Osteocyte (in vitro differentiated cells): ENCODE measurements at places on chromosomes 2 and 18.

DNA sequence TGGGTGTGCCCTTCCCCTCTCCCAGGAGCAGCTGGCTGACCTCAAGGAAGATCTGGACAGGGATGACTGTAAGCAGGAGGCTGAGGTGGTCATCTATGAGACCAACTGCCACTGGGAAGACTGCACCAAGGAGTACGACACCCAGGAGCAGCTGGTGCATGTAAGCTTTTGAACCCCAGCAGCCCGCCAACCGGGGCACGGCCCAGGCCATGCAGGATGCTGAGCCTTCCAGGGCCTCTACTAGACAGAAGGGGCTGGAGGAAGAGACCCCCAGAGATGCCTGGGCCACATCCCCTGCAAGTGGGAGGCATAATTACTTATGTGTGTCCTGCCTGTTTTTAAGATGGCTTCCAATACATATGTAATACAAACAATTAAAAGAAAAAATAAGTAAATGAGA lies 239.3 kb downstream of the GLI2 start:
- DNase-seq: no peak

DNA sequence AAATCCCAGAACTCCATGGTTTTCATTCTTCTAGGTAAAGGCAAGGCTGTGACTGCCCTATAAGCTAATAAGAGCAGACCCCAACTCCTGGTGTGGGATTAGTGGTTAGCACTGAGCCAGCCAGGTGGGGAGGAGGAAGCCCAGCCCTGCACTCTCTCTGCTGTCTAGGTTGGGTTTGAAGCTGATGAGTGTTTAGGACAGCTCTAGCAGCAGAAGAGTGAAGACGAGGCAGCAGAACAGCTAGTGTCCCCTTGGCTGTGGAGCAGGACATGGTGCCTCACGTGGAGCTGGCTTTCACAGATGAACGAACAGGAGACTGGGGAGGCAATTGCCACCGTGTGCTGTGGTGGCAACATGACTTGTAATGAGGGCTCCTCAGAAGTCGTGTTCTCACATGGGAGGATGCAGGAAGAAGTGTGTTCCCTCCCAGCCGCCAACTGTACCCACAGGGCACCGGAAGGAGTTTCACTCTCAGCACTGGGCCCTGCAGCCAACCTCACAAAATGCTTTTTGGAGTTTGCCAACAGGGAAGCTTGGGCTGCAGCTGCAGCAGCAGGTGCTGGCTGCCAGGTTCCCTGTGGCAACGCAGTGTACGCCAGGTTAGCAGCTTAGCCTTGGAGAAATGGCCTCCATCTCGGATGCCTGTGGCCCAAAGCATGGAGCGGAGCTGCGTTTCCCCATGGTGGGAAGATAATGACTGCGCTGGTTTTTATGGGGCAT lies 328.2 kb downstream of the SETBP1 start:
- no peak for DNase-seq

DNA sequence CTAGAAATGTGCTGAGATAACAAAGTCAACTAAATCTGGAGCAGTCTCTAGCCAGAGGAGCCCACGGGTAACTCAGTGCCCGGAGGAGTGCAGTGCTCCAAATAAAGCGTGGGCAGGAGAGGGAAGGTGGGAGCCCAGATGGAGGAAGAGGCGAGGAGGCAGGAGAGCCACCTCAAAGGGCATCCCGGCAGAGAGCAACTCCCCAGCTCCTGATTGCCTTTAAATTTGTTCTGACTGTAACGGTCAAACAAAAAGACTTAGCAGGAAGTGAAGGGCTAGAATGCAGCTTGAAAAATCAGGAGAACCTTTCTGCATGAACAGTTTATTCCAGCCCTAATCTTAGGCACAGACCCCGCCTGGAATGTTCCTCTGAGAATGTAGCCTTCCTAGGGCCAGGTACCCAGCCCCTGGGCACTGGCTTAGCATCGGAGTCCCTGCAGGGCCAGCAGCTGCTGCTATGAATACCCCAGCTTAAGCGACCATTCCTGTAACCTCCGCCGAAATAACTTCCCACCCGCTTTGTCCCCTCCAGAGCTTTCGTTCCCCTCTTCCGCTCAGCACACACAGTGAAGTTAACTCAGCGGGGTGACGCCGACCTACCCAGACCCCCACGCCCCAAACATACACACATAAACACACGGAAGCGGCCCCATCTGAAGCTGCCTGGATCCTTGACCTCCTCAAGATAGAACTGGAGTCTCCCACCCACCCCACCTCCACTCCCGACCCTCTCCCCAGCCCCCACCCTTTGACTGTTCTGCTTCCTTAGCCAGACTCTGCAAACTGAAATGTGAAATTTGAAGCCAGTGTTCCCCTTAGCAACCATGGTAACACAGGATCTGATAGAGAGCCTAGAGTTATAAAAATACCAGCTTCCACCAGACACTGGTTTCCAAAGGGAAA lies 123.2 kb downstream of the SMAD7 start:
- DNase-seq: peak; percentile 82

DNA sequence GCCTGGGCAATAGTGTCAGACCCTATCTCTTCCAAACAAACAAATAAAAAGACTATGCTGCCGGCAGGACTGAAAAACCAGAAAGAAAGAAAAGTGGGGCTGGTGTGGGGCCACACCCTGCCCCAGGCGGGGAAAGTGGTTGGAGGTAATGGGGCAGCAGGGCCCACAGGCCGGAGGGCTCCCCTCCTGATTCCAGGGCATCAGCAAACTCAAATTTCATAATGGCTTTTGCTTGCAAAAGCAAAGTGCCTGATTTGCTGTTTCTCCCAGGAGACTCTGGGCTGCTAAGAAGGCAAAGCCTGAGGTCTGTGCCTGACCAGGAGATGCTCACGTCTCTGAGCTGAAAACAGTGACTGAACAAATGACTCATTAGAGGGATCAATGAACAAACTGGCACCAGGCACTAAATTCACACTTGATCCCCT lies 121.9 kb downstream of the HDAC4 start:
- no peak for DNase-seq

DNA sequence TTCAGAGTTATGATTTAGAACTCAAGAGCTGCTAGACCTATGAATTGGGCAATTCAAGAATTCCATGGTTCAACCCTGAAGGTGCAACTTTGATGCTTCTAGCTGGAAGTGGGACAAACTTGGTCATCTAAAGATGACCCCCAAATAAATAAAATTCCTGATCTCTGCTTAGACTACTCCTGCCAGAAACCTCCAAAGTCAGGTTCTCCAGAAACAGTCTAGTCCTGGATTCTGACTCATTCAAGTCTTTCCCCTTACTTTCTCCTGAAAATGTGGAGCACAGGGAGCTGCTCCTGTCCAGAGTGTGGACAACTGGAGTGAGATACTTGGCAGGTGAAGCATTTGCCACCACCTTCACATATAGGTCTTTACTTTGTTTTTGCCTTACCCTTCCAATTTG lies 557.7 kb upstream of the TNP1 start:
- DNase-seq: no peak

DNA sequence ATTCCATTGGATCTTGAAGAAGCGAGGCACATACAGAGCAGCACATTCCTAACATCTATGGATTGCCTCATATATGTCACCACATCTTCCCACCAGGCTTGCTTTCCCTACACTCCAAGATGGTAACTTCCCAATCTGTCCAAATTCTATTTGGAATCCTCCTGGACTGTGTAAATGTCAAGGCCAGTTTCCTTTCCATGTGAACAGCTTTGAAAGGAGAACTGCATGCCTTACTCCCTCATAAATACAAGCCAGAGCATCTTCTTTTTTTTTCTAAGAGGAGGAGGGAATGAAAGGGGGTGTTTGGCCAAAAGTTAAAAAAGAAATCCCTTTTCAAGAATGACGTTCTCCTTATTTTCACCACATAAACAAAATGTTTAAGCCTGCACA lies 103.8 kb upstream of the OSR1 start:
- no peak for DNase-seq

GRCh38 chr2:107358362-107358761 lies 468.3 kb upstream of the RGPD4 start:
- DNase-seq: no peak

DNA sequence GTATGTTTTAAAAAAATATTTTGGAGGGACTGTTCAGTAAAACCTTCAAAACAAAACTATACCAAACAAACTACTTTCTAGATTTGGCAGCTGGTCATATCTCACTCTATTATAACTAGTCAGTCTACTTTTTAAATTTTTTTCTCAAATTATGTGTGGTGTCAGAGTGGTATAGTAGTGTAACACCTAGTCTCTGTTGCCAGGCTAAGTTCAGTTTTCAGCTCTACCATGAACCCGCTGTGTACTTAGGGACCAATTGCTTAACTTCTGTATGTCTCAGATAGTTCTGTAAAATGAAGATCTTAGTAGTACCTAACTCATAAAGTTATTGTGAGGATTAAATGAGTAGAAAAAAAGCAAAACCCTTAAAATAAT lies 54.3 kb downstream of the GPD2 start:
- DNase-seq: no peak

DNA sequence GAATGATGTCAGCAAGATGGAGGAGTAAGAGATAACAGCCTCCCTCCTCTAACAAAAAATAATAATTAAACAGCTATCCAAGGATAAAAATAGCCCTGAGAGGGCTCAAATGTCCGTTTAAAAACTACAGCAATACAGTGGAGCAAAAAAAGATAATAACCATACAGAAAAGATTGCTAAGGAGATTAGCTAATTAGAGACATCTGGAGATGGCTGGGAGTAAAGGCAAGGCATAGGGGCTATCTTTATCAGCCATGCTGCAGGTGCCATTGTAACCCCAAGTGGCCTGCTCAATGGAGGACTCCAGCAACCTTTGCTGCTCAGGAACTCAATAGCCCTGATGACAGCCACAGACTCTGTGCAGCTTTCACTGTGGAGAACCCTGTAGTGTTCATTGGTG lies 42.7 kb downstream of the MDH1 start:
- DNase-seq: no peak

DNA sequence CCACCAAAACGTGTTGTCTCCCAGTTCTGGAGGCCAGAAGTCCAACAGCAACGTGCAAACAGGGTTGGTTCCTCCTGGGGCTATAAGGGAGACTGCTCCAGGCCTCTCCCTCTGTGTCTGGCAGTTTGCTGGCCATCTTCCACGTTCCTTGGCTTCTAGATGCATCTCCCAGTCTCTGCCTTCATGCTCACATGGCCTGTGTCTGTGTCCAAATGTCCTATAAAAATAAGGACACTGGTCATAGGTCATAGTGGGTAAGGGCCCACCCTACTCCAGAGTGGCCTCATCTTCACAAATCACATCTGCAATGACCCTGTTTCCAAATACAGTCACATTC lies 69.4 kb upstream of the TAF1B start:
- no peak for DNase-seq

DNA sequence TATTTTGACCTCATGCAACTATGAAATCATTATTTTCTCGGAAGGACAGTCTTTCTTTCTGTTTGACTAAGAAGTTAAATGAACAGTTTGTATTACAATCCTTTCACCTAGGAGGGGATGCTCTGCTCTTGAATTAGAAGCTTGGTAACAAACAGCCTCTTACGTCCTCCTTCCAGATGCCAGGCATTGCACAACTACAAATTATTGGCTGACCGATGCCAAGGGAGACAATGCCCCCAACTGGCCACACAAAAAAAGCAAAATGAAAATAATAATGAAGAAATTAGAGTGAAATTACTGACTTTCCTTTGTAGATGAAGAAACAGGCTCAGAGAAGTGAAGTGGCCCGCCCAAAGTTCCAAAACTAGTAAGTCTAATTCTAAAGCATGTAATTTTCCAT lies 177.9 kb downstream of the CYRIA start:
- DNase-seq: no peak

DNA sequence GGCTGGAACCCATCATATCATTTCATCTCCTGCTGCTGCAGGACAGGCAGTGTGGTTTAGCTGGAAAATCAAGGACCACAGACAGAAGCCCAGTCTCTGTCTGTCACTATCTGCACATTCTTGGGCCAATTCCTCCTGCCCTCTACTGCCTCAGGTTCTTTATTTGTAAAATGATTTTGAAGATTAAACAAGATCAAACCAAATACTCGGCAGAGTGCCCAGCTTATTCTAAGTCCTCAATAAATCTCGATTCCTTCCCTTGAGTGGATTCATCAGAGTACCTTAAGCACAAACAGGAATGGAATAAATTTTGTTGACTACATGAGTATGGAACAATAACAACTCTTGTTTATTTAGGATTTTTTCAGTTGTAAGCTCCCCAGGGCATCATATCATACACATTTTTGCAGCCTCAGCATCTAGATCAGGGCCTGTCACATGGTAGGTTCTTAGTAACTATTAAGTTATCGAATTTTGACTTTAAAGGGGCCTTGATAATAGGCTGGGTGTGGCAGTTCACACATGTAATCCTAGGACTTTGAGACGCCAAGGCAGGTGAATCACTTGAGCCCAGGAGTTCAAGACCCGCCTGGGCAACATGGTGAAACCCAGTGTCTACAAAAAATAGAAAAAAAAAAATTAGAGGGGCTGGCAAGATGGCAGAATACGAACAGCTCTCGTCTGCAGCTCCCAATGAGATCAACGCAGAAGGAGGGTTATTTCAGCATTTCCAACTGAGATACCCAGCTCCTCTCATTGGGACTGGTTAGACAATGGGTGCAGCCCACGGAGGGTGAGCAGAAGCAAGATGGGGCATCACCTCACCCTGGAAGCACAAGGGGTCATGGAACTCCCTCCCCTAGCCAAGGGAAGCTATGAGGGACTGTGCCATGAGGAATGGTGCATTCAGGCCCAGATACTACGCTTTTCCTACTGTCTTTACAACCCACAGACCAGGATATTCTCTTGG lies 11.1 kb downstream of the RHOB start:
- DNase-seq: no peak

- no peak for DNase-seq
Measured at GRCh38 chr18:45621061-45621511, 5.8 kb downstream of the SLC14A2 start.

DNA sequence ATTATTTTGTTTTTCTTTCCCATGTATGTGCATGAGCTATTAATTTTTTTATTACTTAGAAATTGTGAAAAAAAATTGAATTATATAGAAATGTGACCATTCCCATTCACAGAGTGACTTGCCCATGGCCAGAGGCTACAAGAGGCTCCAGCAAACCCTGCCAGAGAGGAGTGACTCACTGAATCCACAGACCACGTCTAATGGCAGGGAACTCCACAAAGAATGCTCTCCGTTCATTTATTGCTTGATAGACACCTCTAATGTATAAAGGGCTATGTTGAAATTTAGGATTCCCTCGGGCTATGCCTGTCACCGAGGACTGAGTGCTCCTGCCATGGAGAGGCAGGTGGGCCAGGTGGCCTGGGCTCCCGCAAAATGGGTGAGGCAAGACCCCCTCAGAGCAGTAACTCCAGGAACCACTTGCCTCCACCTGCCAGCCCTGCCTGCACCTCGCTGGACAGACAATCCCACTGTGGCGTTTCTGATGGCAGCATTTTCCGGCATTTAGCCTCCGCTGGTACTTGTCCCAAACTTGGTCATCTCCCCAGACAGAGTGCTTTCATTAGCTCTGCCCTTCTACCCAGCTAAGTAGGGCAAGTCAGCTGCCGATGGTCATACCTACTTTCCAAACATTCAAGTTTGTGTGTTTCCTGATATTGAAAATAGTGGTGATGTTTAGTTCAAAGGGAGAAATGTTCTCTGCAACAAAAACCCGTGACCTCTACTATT lies 200.3 kb downstream of the PRKCE start:
- DNase-seq: no peak

GRCh38 chr2:16633621-16634430 lies 31.8 kb downstream of the CYRIA start:
- no peak for DNase-seq

GRCh38 chr2:231191896-231192872 lies 6.2 kb upstream of the ARMC9 start:
- DNase-seq: peak; percentile 91

GRCh38 chr2:101805152-101806088 lies 107.9 kb downstream of the MAP4K4 start:
- DNase-seq: no peak
